ENCODE measurements at places on chromosomes 3 and 15.

GRCh38 chr3:160027541-160028195 is 39.0 kb downstream of the IL12A start:
- no peaks in the 10 kb centered on the region for H3K36me3 ChIP-seq
- no peak overlapping the region for H3K27ac ChIP-seq
- DNase-seq = no peak
- no peaks in the 10 kb centered on the region for H3K4me1 ChIP-seq
- no peak overlapping the region for H3K4me3 ChIP-seq

- no peak overlapping the region for H3K4me3 ChIP-seq
- no peak for DNase-seq
- no peaks in the 10 kb centered on the region for H3K36me3 ChIP-seq
- H3K27me3 ChIP-seq = no peaks in the 10 kb centered on the region
Measured at GRCh38 chr3:143671626-143672025, 176.6 kb downstream of the SLC9A9 start.

DNA sequence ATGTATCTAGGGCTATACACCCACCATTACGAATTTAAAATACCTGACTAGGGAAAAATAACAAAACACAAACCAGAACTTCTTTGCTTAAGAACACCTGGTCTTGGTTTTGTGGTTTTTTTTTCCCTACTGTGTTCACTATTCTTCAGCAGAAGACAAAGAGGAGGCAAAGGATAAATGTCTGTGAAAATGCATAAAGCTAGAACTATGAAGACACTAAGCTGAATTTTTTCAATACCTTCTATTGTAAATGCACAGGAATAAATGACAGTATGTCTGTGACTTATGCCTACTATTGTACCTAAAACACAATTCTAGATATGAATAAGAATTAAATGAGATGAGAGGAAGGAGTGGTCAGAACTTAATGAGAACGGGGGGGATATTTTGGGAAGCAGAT is 86.9 kb downstream of the TBL1XR1 start:
- no peak for DNase-seq
- peaks cover 39% of the 10 kb centered on the region for H3K4me1 ChIP-seq
- no peaks in the 10 kb centered on the region for H3K27me3 ChIP-seq
- H3K27ac ChIP-seq = peak overlapping the region; percentile 46
- H3K4me3 ChIP-seq = no peak overlapping the region

GRCh38 chr3:139440639-139441556 is 35.4 kb downstream of the RBP2 start:
- H3K27me3 ChIP-seq = no peaks in the 10 kb centered on the region
- no peak overlapping the region for H3K4me3 ChIP-seq
- no peaks in the 10 kb centered on the region for H3K4me1 ChIP-seq
- no peak for DNase-seq
- H3K36me3 ChIP-seq = no peaks in the 10 kb centered on the region
- H3K27ac ChIP-seq = no peak overlapping the region

GRCh38 chr15:77622209-77622933 is 10.3 kb downstream of the LINGO1 start:
- no peak for DNase-seq
- H3K4me1 ChIP-seq = no peaks in the 10 kb centered on the region
- no peak overlapping the region for H3K27ac ChIP-seq
- no peak overlapping the region for H3K4me3 ChIP-seq
- no peaks in the 10 kb centered on the region for H3K36me3 ChIP-seq
